ENCODE measurements at places on chromosomes 12 and 14.

- DNase-seq, result no peak
These were observed 118.2 kb downstream of the SCARB1 start for GRCh38 chr12:124745465-124745890.

- DNase-seq, result no peak
These were observed 391.3 kb downstream of the FLRT2 start for GRCh38 chr14:85921241-85921640.

GRCh38 chr14:100128688-100129087 lies 30.8 kb downstream of the DEGS2 start:
- DNase-seq, result no peak

DNA sequence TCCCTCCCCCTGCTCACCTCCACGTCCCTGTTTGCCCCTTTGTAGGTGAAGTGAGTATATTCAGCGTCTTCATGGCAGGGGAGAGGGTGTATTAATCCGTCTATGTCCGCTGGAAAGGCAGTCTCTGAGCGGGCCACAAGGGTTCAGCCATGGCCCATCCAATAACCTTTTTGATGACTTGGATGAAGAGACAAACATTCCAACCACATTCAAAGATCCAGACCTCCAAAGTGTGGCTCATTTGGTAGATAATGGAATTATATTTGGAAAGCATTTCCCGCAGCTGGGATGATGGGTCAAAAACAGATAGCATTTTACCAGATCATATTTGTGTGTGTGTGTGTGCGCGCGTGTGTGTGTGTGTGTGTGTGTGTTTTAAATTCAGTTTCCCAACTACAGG lies 345.9 kb downstream of the DPF3 start:
- no peak for DNase-seq

DNA sequence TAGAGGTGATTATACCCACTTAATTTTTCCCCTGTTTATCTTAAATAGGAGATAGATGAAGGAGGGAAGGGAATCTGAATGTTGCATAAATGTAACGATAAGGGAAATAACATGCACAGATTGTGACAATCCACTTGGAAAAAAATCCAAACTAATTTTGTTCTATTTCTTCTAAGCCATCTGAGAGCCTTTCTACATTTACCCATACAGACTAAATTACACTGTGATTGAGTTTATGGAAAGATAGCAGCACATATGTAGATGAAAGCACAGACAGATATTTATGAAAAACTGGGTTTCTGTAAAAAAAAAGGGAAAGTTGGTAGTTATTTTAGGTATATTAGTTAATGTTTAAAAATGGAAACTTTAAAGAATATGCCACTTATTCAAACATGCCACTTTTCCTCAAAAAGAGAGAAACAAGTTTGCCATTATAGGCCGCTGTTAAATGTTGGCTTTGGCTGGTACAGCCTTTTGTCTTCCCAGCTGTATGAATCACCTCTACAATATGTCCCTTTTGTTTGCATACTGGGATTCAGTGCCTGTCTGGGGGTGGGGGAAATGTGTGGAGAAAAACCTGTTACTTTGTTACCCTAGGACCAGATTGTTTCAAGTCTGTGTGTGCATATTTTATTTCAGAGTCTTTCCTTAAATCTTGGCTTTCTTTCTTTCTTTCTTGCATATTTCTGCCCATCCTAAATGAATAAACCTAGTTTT lies 470.2 kb upstream of the LMO3 start:
- no peak for DNase-seq

DNA sequence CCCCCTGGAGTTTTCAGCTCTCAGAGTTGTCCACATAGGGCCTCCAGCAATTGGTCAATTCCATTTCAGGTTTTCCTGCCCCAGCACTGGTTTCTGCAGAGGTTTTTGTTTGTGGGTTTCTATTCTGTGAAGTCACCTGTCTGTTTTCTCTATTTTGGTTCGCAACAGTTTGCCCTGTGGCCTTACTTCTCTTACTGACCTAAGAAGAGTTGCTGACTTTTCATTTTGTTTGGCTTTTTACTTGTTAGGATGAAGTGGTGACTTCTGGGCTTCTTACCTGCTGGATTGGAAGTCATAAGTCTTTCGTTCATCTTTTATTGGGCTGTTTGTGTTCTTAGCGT lies 196.4 kb upstream of the PARP11 start:
- no peak for DNase-seq

DNA sequence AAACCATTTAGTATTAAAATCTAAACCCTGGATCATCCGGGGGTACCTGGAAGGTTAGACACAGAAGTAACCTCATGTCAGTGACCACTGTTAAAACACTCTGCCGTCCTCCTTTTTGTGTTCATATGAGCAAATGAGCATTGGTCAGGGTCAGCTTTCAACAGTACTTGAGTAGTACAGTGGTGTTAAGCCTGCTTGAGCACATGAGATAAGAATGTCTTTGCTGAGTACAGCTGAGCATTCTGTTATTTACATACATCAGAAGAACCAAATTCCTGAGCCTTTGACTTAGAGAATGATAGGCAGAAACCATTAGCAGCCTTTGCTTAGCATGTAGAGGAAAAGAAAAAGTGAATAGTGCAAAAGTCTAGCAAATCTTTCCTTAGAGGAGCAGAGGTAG lies 38.6 kb upstream of the LRTM2 start:
- DNase-seq, result no peak

GRCh38 chr12:45216983-45217485 lies 1.1 kb downstream of the ANO6 start:
- DNase-seq, result no peak

DNA sequence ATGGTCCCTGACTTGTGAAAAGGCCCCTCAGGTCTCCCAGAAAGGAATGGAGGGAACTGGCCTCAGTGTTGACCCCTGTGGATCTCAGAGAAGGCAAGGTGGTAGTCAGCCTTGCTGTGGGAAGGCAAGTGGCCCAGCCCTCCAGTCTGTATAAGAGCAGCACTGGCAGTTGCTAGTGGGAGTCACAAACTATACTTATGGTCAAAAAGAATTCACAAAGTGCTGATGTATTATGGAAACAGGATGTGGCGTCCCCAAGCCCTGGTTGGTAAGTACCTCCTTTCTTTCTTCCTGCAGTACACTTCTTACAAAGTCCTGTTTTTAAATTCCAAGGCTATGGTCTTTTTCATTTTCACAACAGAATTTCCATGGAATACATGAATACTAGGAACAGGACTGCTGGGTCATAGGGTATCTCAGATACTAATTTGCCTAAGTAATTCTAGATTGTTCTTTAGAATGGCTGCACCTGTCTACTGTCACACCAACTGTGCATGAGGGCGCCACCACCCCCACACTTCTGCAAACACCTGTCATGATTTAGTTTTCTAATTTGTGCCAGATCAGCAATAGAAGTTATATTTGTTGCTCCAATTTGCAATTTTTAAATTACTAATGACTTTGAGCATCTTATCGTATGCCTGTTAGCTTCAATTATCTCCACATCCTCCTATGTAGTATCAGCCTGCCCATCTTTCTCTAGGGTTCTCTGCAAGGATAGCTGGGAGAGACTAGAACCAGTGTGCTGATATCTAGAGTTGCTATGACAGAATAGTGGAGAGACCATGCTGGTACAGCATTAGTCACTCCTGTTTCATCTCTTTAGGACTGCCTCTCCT lies 40.7 kb upstream of the TMEM263 start:
- no peak for DNase-seq

DNA sequence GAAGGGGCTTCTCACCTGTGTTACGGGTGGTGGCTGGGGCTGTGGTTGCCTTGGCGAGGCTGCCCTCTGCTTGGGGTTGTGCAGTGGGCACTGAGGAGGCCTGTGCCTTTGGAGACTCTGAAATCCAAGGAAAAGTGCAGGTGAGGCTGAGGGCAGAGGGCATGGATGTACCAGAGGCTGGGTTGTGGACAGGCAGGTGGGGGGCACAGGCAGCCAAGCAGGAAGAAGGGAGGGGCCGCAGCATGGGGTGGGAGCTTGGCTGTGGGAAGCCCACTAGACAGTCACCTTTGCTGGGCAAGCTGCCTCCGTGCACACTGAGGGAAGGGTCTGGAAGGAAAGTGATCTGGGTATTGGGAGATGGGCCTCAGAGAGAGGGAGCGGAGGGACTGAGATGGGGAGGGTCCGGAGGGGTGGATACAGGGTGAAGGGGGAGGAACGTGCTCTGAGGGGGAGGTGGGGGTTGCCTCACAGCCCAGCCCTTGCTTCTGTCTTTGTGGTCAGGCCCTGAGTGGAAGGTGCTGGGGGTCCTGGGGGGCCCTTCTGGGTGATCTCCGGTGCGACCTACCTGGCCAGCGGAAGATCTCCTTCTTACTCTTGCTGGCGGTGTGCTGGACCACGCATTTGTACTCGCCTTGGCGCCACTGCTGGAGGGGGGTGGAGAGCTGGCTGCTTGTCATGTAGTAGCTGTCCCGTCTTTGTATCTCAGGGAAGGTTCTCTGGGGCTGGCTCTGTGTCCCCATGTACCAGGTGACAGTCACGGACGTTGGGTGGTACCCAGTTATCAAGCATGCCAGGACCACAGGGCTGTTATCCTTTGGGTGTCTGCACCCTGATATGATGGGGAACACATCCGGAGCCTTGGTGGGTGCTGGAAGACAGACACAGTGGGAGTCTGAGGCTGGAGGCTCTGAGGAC lies 318.7 kb downstream of the TMEM121 start:
- no peak for DNase-seq

- no peak for DNase-seq
These were observed 5.4 kb upstream of the NR4A1 start for GRCh38 chr12:52045794-52046199.

DNA sequence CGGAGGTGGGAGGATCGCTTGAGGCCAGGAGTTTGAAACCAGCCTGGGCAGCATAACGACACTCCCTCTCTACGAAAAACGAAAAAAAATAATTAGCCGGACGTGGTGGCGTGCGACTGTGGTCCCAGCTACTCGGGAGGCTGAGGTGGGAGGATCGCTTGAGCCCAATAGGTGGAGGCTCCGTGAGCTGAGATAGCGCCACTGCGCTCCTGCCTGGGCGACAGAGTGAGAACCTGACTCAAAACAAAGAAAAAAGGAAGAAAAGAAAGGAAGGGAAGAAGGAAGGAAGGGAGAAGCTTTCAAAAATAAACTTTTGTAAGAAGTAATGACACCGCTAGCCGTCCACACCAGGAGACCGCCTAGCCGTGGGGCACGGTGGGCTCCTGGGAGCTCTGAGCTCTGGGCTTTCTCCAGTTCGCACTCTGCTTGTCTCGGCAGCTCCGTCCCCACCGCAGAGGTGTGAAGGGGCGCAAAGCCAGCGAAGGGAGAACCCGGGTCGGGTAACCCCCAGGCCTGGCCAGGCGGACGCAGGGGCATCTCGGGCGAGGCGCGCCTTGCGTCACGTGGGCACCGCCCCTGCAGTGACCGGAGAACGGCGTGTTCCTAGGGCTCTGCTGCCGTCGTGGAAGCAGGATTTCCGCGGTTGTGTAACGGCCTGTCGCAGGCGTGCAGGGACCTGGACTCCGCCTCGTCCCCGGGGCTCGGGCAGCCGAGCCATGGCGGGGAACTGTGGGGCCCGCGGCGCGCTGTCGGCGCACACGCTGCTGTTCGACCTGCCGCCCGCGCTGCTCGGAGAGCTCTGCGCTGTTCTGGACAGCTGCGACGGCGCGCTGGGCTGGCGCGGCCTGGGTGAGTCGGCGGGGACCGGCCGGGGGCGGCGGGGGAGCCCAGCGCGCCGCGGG lies at the start of gene IRAK3:
TSS of gene IRAK3 (plus strand) at position 631 of the 902 bp plus-strand sequence. CDS start at position 717, 86 bp downstream.
- DNase-seq, result no peak

- DNase-seq, result no peak
These were observed 332.9 kb downstream of the TMEM132D start for GRCh38 chr12:129570796-129571400.

- DNase-seq, result no peak
These were observed 75.0 kb downstream of the PRMT8 start for GRCh38 chr12:3565985-3566384.

DNA sequence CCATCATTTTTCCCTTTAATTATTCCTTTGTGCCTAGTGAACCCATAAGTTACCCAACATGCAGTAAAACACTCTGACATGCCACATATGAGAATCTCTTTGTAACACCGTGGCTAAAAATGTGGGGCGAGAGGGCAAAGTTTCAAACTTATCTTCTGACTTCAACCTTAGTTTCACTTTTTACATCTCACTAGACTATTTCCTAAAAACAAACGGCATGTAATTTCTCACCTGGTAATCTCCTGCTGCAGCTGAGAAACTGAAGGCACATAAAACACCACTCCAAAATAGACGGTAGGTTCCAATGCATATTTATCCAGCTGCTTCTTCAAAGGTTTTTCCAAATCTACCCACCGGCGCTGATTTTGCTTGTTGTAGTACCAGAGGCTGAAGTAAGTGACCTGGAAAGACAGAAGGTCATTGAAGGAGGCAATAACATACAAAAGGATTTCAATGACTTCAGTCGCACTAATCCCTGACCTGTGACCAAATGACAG lies 37.9 kb downstream of the PTPN21 start:
- no peak for DNase-seq

GRCh38 chr12:129670256-129670920 lies 233.4 kb downstream of the TMEM132D start:
- no peak for DNase-seq

DNA sequence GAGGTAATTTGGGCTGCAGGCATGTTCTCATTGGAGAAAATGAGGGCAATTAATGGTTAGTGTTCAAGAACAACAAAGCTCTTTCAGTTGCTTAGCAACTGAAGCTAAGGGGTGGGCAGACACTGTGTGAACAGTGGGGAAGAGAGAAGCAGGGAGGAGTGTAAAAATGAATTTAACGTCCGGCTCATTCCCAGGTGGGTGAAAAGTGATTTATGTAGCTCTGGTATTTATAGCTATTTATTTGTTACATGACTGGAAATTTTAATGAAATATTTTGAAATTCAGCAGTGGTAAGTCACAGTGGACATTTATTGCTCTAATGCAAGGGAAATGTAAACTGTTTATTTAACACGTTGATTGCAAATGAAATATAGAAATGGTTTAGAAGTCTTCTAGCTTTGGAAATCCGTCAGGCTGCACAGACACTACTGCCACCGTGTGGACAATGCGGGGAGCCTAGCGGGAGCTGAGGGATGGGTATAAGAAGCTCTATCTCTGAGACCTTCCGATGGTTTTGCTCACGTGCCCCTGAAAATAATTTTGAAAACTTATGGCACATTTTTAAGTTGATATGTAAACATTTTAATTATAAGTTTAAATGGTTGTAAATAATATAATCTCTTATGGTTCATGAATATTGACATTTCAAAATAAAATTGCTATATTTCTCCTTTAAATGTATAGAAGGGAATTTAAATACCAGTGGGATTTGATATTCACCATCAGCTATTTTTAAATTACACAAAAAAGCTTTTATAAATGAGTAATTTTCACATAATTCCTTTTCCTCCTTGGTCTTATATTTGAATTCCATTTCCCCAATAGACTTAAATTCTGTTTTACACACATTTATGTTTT lies 54.4 kb downstream of the E2F7 start:
- peak; percentile 58 for DNase-seq

GRCh38 chr12:71871116-71871515 lies 31.6 kb downstream of the TBC1D15 start:
- no peak for DNase-seq
